Stimulated activated CD4-positive, alpha-beta T cell treated with anti-CD3 and anti-CD28 coated beads, Interleukin-15, amount 100 ng/mL, for 1 hour (primary cell): ENCODE measurements at places on chromosomes 2 and 18.

- no peak for DNase-seq
Observed at GRCh38 chr2:221120643-221121042, 451.5 kb downstream of the EPHA4 start.

DNA sequence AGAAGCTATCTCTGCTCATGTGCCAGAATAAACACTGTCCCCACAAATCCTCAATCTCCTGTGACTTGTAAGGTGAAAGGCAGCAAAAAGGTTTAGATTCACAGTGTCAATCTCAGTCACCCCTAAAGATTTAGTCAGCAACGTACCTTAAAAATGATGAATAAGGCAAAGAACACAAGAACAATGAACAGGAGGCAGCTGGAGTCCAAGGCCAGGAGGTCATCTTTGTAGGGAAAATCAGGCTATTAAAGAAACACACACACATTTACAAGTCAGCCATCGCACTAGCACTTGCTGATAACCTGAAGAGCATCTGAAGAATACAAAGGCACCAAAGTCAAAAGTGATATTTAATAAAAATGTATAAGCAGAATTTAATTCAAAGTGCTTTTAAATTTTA, 16.6 kb downstream of the LAPTM4A start:
- no peak for DNase-seq

DNA sequence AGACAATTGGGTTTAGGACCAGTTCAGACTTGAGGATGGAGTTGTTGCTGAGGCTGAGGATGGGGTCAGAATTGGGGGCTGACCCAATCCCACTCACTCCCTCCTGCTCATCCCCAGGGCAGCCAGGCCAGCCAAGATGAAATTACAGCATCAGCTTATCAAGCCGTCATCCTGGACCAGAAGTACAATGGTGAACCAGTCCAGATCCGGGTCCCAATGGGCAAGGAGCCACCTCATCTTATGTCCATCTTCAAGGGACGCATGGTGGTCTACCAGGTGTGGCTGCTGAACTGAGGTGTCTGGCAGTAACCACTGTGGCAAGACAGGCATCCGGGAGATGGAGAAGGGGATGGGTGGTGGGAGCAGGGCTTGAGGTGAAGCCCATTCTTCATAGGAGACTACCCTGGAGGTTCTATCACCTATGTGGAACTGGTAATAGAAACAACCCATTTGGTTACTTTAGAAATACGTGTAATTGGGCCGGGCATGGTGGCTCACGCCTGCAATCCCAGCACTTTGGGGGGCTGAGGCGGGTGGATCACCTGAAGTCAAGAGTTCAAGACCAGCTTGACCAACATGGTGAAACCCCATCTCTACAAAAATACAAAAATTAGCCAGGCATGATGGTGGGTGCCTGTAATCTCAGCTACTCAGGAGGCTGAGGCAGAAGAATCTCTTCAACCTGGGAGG, 13.9 kb downstream of the VIL1 start:
- DNase-seq = no peak

- DNase-seq = no peak
Observed at GRCh38 chr2:191023235-191023679, 9.3 kb upstream of the STAT1 start.

GRCh38 chr2:143901185-143901842, 618.6 kb downstream of the ZEB2 start:
- no peak for DNase-seq

GRCh38 chr2:26347286-26347865, 787 bp upstream of the ADGRF3 start:
- no peak for DNase-seq

DNA sequence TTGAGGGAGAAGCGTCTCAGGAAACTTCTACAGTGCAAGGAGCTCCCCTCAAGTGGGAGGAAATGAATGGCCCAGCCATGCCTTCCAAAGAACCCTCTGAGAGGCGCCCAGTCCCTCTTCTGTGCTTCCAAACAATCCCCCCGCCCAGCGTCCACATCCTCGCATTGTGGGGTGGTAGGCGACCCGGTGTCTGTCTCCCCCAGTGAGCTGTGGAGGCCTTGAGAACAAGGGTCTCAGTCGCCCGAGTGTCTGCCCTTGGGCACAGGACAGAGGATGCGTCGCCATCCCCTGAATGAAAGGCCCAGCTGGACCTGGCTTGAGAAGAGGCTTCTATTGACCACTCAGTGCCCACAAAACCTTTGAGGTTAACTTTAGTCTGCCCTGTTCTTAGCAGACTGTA, 29.7 kb downstream of the INPP5D start:
- DNase-seq = no peak

DNA sequence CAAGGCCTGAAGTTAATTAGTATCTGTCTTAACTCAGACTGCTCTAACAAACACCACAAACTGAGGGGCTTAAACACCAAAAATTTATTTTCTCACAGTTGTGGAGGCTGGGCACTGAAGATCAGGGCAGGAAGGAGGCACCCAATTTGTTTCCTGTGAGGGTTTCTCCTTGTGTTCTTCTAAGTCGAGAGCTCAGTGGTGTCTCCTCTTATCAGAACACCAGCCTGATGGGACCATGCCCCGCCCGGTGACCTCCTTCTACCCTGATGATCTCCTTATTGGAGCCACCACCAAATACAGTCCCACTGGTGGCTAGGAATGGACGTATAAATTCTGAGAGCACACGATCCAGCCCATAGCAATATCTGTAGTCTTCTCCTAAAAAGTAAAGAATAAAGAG, 20.5 kb downstream of the TMEM18 start:
- DNase-seq = no peak

GRCh38 chr2:185108588-185108987, 510.3 kb downstream of the ZNF804A start:
- DNase-seq = no peak

- no peak for DNase-seq
Observed at GRCh38 chr2:25371253-25372241, 29.8 kb upstream of the DNMT3A start.

- no peak for DNase-seq
Observed at GRCh38 chr2:73292906-73293533, 328 bp downstream of the EGR4 start.

DNA sequence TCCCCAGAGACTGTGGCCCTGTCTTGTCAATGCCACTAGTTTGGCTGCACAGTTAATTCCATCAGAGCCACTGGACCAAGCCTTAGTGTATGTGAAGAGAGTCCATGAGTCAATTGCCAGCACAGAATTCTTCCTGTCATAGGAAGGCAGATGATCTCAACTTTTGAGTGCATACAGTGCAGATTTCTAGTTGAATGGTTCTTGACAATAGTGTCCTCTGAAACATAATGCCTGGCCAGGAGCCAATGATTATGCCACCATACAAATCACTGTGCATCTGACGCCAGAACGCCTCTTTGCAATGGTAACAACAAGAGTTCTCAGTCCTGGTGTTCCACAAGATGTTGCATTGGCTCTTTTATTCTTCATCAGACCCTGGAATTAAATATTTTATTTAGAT, 7.1 kb downstream of the NEUROD1 start:
- DNase-seq = no peak

DNA sequence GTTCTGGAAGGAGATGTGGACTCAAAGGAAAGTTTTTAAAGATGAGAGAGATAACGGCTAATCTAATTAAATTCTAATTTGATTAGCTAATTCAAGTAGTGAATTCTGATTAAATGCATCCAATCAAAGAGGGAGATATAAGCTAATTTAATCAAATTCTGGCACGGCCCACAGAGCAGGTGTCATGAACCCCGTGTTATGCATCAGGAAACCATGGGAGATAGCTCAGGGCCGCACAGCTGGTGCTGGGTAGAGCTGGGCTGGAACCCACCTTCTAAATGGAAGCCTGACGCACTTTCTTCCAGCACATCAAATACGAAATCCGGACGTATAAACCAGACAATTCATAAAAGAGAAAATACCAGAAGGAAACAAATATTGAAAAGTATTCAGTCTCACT, 57.2 kb downstream of the GREB1 start:
- DNase-seq = no peak

GRCh38 chr2:108612153-108612513, 77.9 kb downstream of the LIMS1 start:
- no peak for DNase-seq
